ENCODE measurements at places on chromosomes 7 and 10.

DNA sequence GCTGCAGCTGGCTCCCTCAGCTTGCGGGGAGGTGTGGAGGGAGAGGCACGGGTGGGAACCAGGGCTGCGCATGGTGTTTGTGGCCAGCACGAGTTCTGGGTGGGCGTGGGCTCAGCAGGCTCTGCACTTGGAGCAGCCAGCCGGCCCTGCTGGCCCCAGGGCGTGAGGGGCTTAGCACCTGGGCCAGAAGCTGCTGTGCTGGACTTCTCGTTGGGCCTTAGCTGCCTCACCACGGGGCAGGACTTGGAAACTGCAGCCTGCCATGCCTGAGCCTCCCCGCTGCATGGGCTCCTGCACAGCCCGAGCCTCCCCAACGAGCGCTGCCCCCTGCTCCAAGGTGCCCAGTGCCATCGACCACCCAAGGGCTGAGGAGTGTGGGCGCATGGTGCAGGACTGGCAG lies 120.1 kb downstream of the ZNF248 start:
- no peak for DNase-seq

- DNase-seq = no peak
These were observed 16.8 kb downstream of the DLD start for GRCh38 chr7:107907790-107908189.

DNA sequence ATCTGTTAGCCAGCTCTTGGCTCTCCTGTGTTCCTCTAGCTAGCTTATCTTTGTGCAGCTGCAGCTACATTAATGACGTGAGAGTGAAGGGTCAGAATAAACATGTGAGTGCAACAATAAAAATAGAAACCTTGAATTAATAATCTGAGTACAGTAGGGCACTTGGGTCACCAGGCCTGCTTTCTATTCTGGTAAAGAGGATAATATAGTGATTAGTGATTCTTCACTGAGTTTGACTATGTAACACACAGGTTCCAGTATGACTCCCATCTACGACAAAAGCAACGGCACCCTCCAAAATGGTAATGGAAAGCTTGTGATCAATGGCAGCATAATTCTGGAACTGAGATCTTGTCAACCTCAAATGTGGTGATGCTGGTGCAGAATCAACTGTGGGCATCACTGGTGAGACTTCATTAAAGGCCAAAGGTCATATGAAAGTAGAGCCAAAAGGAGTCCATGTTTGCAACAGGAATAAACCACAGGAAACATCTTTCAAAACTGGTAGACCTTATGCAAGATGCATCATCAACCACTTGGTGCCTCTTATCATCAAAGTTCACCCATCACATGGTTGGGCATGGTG lies 77.6 kb downstream of the NRBF2 start:
- DNase-seq = peak; percentile 57

- no peak for DNase-seq
These were observed 99.6 kb downstream of the NRP1 start for GRCh38 chr10:33234831-33235237.

- no peak for DNase-seq
These were observed at the start of gene ABCB4 for GRCh38 chr7:87475359-87476178. Gene ABCB4 (minus strand): TSS chr7:87475680. CDS start chr7:87475465, 215 bp downstream.

DNA sequence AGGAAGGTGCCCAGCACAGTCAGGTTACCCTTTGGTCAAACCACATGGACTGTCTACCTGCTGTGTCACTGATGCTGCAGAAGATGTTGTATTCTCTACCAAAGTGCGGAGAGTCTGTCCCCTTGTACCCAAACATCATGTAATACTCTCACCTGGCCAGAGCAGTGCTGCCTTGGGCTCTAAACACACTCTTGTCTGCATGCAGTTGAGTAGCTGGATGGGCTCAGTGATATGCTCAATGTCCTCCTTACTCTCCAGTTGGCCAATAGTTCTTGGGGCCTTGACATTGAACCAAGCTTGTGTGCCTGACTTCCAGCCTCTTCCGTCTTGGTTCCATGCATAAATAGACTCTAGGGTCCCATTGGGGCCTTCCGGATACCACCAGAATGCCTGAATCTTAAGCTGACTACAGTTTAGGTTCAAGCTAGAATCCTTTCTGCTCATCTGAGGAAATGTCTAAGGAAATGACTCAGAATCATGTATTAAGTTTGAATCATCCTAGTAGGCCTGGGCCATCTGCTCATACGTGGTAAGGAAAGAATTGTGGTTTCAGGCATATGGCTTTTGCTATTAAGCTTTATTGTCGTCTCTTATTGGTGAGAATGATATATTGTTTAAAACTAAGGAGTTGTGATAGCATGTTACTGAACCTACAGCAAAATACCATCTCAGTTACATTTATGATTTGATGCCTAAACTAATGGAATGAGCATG lies 118.0 kb downstream of the OTUD1 start:
- no peak for DNase-seq

GRCh38 chr10:23198940-23199767 lies 7.0 kb downstream of the PTF1A start:
- DNase-seq = no peak

- no peak for DNase-seq
These were observed 117.0 kb downstream of the ALOX5 start for GRCh38 chr10:45491061-45491460.

DNA sequence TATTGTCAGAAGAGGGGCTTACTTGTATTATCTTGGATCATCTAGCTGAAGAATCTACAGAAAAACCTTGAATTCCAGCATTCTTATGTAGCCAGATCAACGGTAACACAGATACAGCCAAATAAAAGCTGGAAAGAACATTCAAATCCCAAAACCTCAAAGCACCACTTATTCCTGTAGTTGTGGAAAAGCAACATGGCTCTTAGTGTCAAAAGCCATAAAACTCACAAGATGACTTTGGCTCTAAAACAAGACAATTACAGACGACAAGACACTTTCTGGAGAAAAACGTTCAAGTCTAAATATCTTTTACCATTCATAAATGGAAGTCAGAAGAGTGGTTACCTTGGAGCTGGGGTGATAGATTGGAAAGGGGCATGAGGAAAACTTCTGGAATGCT lies 173.0 kb downstream of the HERPUD2 start:
- no peak for DNase-seq

DNA sequence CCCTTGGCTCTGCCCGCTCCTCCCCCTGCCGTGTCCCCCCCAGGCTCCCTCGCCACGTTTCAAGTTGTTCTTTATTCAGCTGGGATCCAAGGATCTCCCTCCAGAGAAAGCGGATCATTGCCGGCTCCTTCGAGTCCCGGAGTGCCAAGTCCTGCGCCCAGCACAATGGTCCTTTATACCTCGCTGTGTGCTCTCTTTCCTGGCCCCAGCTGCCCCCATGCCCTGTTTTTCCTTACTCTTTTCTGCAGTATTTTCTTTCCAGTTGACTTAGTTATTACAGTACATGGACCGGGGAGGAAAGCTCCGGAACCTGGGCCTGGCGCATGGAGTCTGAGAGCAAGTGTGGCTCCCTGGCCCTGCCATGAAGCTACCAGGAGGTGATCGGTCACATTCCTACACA lies 88.1 kb upstream of the KMT2C start:
- DNase-seq = no peak

- DNase-seq = no peak
These were observed 137.3 kb downstream of the AGMO start for GRCh38 chr7:15424468-15424867.

GRCh38 chr7:158587162-158588084 lies at the start of gene PTPRN2:
Gene PTPRN2 (minus strand): TSS chr7:158587823.
- DNase-seq = peak; percentile 69

GRCh38 chr7:141664450-141664849 lies 37.5 kb downstream of the DENND11 start:
- no peak for DNase-seq

DNA sequence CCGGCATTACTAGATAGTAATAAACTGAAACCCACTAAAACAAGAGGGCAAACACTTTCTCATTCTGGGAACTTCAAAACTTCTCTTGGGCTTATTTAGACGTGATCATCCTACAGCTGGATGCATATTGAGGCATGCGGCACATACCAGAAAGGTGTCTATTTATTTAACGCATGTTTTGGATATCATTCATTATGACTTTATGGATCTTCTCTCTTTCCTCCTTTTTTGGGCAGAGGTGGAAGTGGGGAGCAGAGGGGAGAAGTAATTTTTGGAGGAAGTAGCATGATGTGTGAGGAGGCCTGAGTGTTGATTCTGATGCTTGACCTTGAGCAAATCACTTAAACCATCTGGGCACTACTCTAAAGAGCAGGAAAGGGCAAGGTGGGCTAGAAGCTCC lies 270.6 kb downstream of the TRIL start:
- no peak for DNase-seq

DNA sequence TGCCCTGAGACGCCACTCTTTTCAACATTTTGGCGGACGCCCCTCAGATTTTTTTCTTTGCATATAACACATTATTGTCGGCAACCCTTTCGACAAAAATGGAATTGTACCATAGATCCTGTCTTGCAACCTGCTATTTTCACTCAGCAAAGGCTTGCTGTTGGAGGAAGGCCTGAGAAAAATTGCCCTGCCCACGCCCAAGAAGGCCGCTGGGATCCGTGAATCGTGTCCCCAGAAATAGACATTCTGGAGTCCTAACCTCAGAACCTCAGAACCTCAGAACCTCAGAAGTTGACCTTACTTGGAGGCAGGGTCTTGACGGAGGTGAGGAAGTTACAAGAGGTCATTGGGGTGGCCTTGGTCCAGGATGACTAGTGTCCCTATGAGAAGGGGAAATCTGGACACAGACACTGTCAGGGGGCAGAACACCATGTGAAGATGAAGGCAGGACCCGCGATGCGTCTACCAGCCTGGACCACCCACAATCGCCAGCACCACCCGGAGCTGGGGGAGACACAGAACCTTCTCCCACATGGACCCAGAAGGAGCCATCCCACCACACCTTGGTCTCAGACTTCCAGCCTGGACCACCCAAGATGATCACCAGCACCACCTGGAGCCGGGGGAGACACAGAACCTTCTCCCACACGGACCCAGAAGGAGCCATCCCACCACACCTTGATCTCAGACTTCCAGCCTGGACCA lies 19.1 kb upstream of the DNAAF5 start:
- no peak for DNase-seq

- DNase-seq = no peak
These were observed 68.4 kb downstream of the PHTF2 start for GRCh38 chr7:77866786-77867536.

DNA sequence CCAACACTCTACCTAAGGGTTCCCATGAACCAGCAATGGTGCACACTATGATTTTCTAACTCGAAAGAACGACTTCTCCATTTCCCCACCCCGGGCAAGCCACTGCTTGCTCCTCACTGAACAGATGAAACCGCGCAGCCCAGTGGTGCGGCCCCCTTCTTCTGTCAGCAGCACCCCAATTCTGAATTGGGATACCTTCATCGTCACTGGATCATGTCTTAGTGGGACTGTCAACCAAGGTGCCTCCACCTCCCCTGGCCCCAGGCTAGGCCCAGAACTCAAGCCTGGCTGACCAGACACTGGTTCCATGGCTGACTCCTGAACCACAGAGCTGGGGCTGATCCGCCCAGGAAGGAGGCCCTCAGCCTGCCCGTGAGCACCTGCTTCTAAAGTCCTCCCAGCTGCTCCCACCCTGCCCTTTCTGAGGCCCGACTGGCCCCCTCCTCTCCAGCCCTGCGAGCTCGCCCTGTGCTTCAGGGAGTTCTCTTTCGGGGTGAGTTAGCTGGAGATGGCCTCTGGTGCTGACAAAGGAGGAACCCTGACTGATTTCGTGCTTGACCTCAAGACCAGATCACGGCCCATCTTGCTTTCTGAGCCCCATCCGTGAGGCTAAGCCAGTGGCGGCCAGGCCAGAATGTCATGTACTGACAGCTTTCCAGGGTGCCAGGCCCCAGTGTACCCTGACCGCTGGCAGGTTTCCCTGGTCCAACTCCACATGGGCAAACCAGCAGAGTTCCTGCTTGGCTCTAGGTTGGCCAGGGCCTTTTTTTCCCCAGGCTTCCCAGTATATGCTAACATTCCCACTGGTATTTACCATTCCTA lies 44.5 kb downstream of the FAM53B start:
- DNase-seq = no peak

DNA sequence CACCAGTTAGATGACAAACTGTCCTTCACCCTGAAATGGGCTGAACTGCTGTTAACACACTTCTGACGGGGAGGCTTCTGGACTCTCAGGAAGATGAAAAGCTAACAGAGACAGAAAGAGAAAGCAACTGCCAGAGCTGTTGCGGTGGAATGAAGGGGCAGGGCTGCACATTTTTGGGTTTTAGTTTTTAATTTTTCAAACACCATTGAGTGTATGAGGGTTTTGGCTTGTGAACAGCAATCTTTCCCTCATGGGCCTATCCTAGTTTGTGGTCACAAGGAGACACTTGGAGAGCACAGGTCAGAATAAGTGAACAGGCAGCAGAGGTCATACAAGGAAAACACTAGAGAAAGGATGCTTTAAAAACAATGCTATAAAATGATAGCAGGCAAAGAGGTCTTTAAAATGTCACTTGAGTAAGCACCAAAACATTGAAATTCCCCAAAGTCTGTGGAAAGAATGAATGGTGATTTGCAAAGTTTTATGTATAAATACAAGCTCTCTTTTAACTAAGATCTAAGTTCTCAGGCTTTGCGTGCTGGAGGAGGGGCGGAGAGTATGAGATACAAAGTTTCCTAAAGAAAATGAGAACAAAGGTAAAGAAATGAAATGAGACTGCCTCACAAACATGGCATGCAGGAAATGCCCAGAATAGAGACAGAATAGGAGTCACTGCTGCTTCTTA lies 101.4 kb upstream of the GLI3 start:
- DNase-seq = no peak

- DNase-seq = no peak
These were observed 7.4 kb upstream of the APBB1IP start for GRCh38 chr10:26430641-26431163.

GRCh38 chr7:38453168-38453567 lies 178.0 kb downstream of the AMPH start:
- no peak for DNase-seq

DNA sequence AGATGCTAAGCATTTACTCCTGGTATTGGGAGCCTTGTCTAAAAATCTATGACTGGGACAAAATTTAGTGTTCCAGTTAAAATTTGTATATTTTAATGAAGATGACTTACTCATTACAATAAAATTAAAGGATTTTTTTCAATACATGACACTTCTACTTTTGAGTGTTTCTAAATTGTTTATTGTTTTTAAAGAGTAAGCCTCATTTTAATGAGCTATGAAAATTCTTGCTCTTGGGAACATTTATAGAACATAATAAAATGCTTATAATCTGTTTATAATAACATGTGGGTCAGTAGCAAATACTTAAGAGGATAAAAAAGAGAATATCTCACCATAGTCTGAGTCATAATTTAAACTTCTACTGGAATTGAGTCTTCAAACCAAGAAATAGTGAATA lies 149.5 kb downstream of the PLCE1 start:
- DNase-seq = no peak
